ENCODE measurements at places on chromosomes 7 and 10.

- DNase-seq = no peak
Measured at GRCh38 chr10:86500846-86501245, 20.7 kb downstream of the WAPL start.

GRCh38 chr7:148854983-148855382 lies 29.1 kb downstream of the EZH2 start:
- no peak for DNase-seq

DNA sequence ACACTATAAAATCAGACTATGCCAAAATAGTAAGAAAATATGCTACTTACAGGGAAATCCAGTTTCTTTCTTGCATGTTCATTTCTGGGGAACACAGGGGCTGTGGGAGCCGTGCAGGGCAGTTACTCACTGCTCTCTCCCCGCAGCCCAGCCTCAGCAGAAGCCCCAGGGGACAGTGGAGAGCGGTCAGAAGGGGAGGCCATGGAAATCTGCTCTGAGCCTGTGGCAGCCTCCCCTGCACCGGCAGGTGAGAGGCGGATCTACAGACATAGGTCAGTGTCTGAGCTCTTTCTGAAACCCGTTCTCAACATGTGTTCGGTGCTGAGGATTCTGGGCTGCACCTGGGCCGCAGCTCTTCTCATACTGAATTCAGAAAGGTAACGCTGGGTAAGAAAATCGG lies 2.9 kb downstream of the ZNF511 start:
- DNase-seq = no peak

DNA sequence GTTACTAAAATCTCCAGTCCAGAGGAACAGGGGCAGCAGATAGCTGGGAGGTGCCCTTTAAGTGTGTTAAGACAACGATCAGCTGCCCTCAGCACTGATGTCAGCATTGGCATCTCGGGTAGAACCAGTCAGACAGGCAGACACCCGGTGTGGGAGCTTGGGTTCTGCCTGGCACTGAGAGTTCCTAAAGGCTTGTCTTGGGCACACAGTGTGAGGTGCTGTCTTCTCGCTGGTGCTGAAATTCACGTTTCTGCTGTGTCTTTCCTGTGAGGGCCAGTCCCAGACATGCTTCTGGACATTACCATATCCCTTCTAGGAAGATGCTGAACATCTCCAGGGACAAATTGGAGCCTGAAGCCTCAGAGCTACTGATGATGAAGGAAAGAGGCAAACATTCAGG lies 156.2 kb downstream of the DNAJB6 start:
- no peak for DNase-seq

DNA sequence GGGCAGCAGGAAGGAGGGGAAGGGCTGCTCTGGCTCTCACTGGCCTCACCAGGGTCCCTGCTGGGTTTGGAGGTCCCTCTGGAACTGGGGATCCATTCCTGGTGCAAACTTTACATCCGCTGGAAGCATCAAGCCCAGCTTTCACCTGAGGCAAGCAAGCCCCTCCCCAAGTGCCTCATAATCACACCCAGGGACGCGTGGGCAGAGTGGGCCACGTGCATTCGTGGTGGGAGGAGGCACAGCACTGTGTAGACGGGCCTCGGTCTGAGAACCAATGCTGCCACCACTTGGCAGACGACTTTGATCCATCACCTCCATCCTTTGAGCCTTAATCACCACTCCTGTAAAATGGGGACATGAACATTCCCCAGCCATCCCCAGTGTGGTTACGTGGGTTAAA lies 74.1 kb downstream of the VWA2 start:
- DNase-seq = no peak

DNA sequence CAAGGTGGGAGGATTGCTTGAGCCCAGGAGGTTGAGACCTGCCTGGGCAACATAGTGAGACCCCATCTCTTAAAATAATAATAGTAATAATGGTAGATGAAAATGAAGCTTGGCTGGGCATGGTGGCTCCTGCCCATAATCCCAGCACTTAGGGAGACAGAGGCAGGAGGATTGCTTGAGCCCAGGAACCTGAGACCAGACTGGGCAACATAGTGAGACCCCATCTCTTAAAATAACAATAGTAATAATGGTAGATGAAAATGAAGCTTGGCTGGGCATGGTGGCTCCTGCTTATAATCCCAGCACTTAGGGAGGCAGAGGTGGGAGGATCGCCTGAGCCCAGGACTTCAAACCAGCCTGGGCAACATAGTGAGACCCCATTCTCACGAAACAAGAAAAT lies 49.5 kb upstream of the LMTK2 start:
- no peak for DNase-seq

DNA sequence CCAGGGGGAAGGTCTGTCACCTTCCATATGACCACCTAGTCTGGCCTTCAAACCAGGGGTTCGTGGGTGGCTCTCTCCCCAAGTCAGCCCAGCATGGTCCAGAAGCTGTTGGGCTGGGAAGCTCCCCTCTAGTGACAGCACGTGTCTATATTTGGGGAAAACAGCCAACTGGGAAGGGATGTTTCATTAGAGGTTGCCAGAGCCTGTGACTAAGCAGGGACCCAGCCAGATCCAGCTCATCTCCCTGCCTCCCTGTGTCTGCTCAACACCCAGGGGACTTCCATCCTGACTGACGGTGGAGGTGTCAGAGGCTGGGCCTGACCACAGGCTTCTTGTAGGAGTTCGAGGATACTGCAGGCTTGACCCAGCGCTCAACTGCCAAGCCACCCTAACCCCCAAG lies 10.5 kb downstream of the STYXL1 start:
- no peak for DNase-seq

- no peak for DNase-seq
Measured at GRCh38 chr7:5697754-5698424, 83.6 kb downstream of the RNF216 start.

GRCh38 chr7:93310346-93310745 lies 78.2 kb downstream of the VPS50 start:
- DNase-seq = no peak

- no peak for DNase-seq
Measured at GRCh38 chr7:66281678-66282590, 76.8 kb downstream of the TPST1 start.

GRCh38 chr10:21087476-21087875 lies 190.4 kb upstream of the NEBL start:
- no peak for DNase-seq

DNA sequence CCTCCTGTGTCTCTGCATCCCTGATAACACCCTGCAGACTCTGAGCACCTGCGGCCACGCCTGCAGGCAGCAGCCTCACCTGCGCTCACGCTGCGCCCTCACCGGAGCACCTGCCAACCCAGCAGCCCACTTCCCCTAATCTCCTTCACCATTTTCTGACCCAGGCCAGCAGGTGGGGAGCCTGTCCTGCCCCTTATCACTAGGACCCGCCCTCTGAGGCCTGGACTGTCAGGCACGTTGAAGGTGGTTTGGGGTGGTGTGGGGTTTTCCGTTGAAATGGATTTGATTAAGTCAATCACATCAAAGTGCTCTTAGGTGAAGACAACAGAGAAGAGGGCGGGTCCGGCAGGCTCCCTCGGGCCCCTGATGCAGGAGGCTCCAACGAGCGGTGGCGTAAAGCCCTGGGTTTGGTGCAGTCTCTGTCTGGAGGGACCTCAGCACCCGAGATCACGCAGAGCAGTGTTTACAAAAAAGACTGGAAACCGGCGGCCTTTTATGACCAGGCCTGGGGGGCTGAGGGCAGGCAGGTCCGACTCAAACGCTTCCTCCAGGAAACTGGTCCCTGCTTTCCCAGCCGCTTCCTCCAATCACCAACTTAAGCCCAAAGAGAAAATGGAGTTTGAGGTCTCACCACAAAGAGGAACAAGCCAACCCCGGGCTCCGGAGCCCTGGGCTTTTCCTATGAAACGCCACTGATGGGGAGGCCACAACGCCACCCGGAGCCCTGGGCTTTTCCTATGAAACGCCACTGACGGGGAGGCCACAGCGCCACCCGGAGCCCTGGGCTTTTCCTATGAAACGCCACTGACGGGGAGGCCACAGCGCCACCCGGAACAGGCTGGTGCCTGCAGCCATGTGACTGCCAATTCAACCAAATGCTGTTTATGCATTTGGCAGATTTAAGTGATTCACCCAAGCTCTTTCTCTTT lies 45.5 kb downstream of the DPYSL4 start:
- no peak for DNase-seq

- no peak for DNase-seq
Measured at GRCh38 chr7:17773289-17773626, 167.0 kb downstream of the SNX13 start.

- no peak for DNase-seq
Measured at GRCh38 chr7:24199978-24200377, 84.0 kb upstream of the NPY start.

GRCh38 chr7:21642422-21642821 lies 99.6 kb downstream of the DNAH11 start:
- no peak for DNase-seq

DNA sequence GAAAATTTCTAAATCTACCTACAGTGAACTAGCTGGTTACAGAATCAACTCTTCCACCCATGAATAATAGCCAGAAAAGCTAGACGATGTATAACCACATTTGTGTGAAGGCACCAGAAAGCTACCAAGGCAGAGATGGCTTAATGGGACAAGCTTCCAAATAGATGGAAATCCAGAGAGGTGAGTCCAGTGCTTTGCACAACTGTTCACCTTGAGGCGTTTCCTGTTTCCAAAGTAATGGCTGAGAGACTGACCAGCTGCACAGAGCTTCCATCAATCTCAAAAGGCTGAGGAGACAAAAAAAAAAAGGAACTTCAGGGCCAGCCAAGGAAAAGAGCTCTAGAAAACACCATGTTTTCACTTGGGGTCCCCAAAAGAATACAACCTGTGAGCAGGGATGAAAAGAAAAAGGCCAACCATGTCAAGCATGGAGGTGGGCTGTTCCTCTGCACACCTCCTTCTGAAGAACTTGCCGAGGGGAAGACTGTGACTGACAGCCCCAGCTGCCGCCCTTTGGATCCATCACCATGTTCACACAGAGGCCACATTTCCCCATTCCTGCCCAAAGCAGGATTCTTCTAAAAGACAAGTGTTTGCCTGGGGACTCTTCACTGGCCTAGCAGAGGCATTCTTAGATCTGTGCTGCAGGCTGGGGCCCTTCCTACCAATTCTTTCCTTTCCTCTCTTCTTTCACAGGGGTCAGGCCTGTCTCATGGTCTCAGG lies 72.9 kb downstream of the ARHGAP21 start:
- DNase-seq = no peak

GRCh38 chr7:41886901-41887311 lies 184.0 kb upstream of the INHBA start:
- DNase-seq = no peak

DNA sequence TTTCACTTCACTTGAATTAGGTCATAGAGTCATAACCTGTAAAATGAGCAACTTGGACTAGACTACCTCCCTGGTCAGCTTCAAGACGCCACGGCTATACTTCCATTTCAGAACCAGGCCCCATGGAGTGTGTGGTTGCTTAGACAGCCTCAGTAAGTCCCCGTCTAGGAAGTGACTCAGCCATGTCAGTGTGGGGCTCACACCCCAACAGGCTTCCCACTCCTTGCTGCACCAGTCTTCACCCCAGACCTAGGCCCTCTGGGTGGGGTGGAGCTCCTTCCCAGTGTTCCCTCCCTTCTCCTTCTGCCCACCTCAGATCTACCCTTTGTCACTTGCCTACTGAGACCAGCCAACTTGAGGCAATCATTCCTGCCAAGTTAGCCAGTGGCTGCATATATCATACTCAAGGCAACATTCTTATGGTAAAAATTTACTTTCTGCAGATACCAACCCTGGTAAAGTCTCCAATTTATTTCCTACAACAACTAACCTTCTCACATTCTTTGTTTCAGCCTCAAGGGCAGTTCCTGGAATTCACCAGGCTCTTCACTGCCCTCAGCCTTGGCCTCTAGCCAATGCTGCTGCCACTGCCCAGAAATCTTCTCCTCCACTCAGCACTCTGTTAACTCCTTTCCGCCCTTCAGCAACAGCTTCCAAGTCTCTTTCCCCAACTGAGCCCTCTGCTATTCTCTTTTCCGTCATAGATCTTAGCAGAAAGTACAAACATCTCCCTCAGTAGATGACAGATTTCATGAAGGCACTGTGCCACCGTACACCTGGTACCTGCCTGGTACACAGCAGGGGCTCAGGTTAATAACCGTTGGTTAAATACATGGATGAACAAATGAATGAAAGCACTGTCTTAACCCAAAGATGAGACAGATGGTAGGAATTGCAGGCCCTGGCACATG lies 31.3 kb upstream of the ZNRF2 start:
- DNase-seq = no peak

DNA sequence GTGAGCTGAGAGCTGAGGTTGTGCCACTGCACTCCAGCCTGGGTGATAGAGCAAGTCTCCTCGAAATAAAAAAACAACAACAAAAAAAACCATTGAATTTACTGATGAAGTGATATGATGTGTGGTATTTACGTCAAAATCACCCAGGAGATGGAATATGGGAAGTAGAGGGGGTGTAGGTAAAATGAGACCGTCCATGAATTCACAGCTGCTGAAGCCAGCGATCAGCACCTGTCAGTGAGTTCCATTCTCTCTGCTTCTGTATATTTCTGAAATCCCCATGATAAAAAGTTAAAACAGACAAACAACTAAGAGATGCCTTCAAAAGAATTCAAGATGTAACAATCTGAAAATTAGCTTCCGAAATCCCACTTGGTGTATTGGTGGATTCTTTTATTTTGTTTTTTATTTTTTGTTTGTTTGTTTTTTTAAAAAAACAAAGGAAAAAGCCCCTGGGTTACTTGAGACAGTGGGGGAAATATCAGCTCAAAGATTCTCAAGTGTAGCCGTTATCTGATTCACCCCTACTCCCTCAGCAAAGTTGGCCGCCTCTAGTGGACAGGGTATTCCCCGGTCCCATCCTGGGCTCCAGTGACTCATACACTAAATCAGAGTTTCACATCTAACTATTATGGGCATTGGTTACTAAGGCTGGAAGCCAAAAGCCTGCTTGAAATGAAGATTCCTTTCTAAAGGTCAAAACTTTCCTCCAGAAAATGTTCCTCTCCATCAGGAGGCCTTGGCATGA lies 76.4 kb downstream of the MAP3K8 start:
- DNase-seq = no peak

- no peak for DNase-seq
Measured at GRCh38 chr10:78124167-78124566, 90.5 kb downstream of the RPS24 start.

GRCh38 chr7:111018960-111019736 lies 71.8 kb upstream of the LRRN3 start:
- no peak for DNase-seq

DNA sequence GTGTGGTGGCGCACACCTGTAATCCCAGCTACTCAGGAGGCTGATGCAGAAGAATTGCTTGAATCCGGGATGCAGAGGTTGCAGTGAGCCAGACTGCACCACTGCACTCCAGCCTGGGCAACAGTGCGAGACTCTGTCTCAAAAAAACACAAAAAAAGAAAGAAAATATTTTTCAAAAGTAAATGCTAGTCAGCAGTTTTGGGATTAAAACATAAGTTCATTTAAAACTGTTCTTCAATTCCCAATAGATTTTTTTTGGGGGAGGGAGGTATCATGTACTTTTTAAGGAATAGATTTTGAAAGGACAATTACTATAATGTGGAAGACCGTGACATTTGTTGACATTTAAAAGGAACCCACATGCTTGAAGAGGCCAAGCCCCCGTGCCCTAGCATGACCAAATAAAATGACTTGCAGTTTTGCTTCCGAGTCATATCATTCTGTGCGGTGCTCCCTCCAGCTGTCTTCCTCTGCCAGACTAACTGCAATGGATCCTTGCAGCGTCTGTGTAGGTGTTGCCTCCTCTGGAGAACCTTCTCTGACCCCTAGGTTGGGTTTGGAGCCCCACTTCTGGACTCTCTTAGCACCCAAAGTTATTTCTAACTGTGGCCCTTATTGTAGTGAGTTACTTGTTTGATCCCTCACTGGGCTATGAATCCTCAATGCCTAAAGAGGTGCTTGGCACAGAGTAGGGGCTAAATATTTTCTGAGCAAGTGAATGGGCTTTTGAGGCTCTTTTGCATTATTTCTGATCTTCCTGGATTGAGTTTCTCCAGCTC lies 17.4 kb upstream of the HPS1 start:
- no peak for DNase-seq

All from D721Med (cell line).